ENCODE measurements at places on chromosomes 3 and 15.

DNA sequence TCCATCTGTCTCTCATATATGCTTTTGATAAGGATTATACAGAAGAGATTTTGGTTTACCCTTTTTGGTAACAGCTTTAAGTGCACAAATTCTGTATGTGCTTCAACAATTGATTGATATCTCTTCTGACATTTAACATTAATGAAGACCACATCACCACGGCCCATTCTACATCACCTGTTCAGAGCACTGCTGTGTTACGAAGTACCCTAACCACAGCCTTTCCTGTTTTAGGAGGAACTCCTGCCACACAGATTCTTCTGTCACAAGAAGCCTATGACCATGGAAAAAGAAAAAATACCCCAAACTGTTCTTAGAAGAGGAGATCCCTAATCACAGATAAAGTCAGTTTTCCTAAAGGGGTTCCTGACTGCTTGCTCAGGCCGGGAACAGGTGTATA is 170.1 kb downstream of the NSUN3 start:
- no peak for DNase-seq

DNA sequence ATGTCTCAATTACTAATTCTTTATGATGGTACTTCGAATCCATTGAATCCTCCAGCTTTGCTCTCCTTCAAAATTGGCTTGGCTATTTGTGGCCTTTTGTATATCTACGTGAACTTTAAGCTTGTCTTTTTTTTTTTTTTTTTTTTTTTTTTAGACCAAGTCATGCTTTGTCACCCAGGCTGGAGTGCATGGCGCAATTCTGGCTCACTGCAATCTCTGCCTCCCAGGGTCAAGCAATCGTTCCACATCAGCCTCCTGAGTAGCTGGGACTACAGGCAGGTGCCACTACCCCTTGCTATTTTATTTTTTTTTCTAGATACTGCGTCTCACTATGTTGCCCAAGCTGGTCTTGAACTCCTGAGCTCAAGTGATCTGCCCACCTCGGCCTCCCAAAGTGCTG is 7.7 kb upstream of the DIPK2A start:
- DNase-seq: no peak

GRCh38 chr3:46080124-46080968 is 53.1 kb upstream of the XCR1 start:
- no peak for DNase-seq

DNA sequence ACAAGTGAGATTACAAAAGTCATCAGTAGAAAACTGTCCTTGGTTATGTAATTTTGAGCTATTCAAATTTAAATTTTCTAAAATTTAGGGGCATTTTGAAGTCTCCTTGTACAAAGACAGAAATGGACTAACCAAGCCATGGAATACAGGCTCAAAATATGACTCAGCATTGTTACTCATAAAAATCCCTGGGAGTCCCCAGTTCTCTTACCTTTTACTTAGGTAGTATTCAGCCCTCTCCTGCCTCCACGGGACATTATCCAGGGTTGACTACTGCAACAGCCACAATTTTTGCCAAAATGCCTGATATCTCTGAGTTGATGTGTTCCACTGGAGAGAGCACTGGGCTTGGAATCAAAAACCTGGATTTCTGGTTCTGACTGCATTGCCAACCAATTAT is 25.0 kb downstream of the CLDN18 start:
- DNase-seq: no peak

- peak; percentile 42 for DNase-seq
Observed at GRCh38 chr15:82750831-82751180, 41.1 kb upstream of the AP3B2 start.
